ENCODE measurements at places on chromosomes 6 and 20. TPM values are rescaled to one million over a fixed set of nuclear protein-coding genes. Genes with fewer than 3 reads are reported as not detected.

- DNase-seq, result no peak
- no peaks in the 10 kb centered on the region for H3K4me1 ChIP-seq
- H3K36me3 ChIP-seq, result no peaks in the 10 kb centered on the region
- H3K4me3 ChIP-seq, result no peak overlapping the region
- no peak overlapping the region for H3K27ac ChIP-seq
- H3K27me3 ChIP-seq, result no peaks in the 10 kb centered on the region
These were observed 398.0 kb downstream of the RNGTT start for GRCh38 chr6:88565409-88565811.

PKIB gene
- total RNA-seq, result 0.62 TPM

TMEM170B gene
- 0.27 TPM for total RNA-seq

RPS6KA2 gene
- 5.2 TPM for total RNA-seq

RAB32 gene
- 1.4 TPM for total RNA-seq

- no peak overlapping the region for H3K4me3 ChIP-seq
- no peaks in the 10 kb centered on the region for H3K27me3 ChIP-seq
- no peaks in the 10 kb centered on the region for H3K36me3 ChIP-seq
- no peaks in the 10 kb centered on the region for H3K4me1 ChIP-seq
- no peak overlapping the region for H3K27ac ChIP-seq
These were observed 128.8 kb upstream of the GGTLC1 start for GRCh38 chr20:24117383-24117782.

GRCh38 chr6:108806665-108807064, 41.6 kb upstream of the ARMC2 start:
- no peak overlapping the region for H3K27ac ChIP-seq
- H3K27me3 ChIP-seq, result no peaks in the 10 kb centered on the region
- no peak for DNase-seq
- H3K4me3 ChIP-seq, result no peak overlapping the region

- no peaks in the 10 kb centered on the region for H3K36me3 ChIP-seq
- DNase-seq, result no peak
- no peaks in the 10 kb centered on the region for H3K27me3 ChIP-seq
These were observed 3.3 kb downstream of the RNF144B start for GRCh38 chr6:18390476-18390875.

- H3K36me3 ChIP-seq, result no peaks in the 10 kb centered on the region
These were observed 225.5 kb downstream of the BCKDHB start for GRCh38 chr6:80331974-80332373.

- no peaks in the 10 kb centered on the region for H3K27me3 ChIP-seq
- no peak for DNase-seq
- H3K27ac ChIP-seq, result no peak overlapping the region
- H3K4me3 ChIP-seq, result no peak overlapping the region
These were observed 10.9 kb downstream of the EMILIN3 start for GRCh38 chr20:41355598-41356203.

GRCh38 chr20:37880726-37881591, 22.0 kb upstream of the VSTM2L start:
- DNase-seq, result no peak
- no peak overlapping the region for H3K27ac ChIP-seq
- no peaks in the 10 kb centered on the region for H3K27me3 ChIP-seq
- no peak overlapping the region for H3K4me3 ChIP-seq
- no peaks in the 10 kb centered on the region for H3K4me1 ChIP-seq

SYNDIG1 gene
- total RNA-seq, result not detected

ADGRG6 gene
- total RNA-seq, result 0.74 TPM

- peak; percentile 43 for DNase-seq
- H3K27ac ChIP-seq, result no peak overlapping the region
- H3K4me1 ChIP-seq, result peaks cover 33% of the 10 kb centered on the region
- peaks cover 6% of the 10 kb centered on the region for H3K27me3 ChIP-seq
- H3K4me3 ChIP-seq, result peak overlapping the region; percentile 31
These were observed 1.4 kb downstream of the MDGA1 start for GRCh38 chr6:37696220-37696840.

DNA sequence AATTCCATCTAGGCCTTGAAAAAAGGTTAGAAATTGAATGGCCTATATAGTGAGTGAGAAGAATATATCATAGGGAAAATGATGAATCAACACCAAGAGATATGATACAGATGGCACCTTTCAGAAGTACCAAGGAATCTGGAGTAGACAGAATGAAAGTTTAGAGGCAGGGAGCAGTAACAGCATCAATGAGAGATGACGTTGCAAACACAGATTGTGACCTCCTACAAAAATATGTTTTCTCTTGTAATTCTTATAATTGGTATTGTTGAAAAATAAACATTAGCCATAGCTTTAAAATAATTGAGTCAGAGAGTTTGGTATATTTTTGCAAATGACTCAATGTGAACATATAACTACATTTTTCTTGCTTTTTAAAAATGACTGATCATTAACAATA, 1223.1 kb upstream of the GJE1 start:
- H3K27ac ChIP-seq, result no peak overlapping the region
- H3K36me3 ChIP-seq, result no peaks in the 10 kb centered on the region
- H3K27me3 ChIP-seq, result no peaks in the 10 kb centered on the region
- no peaks in the 10 kb centered on the region for H3K4me1 ChIP-seq

DNA sequence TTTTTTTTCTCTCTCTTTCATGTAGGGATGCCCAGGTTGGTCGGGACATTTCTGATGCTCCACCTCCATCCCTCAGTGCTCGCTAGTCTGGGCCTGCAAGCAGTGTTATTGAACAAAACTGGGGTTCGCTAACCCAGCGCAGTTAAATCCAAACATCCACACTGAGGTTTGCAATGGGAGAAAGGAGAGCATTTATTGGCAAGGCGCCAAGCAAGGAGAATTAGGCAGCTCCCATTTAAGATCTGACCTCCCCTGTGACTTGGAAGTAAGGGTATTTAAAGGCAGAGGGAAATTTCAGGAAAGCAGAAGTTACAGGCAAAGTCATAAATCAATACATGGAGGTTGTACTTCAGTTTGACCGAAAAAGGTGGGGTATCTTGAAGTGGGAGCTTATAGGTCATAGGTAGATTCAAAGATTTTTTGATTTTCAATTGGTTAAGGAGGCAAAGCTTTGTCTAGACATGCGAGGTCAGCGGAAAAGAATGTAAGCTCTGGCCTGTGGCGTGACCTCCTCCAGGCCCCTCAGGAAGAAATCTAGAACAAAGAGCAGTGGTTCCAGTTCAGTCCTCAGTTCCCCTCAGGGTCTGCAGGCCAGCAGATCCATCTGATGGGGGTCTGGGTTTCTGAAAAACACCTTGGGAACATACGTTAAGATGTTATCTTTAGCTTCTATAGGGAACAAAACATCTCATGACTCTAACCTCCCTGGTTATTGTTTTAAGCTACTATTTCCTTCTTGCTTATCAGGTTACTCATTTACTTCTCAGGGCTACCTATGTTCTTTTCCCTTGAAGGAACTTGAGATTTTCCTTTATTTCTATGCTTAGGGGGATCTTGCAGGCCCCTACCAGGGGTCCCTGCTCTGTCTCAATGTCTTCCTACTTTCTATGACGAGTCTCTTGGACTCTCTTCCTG, 66.0 kb upstream of the KIF16B start:
- no peaks in the 10 kb centered on the region for H3K27me3 ChIP-seq
- H3K4me1 ChIP-seq, result no peaks in the 10 kb centered on the region
- no peak overlapping the region for H3K27ac ChIP-seq
- no peak for DNase-seq

FAM83C gene
- total RNA-seq, result not detected

- peaks cover 12% of the 10 kb centered on the region for H3K27me3 ChIP-seq
- H3K4me1 ChIP-seq, result no peaks in the 10 kb centered on the region
- no peak overlapping the region for H3K27ac ChIP-seq
- H3K36me3 ChIP-seq, result no peaks in the 10 kb centered on the region
- DNase-seq, result no peak
These were observed 1.5 kb downstream of the PTPRT start for GRCh38 chr20:43188234-43188653.

DNA sequence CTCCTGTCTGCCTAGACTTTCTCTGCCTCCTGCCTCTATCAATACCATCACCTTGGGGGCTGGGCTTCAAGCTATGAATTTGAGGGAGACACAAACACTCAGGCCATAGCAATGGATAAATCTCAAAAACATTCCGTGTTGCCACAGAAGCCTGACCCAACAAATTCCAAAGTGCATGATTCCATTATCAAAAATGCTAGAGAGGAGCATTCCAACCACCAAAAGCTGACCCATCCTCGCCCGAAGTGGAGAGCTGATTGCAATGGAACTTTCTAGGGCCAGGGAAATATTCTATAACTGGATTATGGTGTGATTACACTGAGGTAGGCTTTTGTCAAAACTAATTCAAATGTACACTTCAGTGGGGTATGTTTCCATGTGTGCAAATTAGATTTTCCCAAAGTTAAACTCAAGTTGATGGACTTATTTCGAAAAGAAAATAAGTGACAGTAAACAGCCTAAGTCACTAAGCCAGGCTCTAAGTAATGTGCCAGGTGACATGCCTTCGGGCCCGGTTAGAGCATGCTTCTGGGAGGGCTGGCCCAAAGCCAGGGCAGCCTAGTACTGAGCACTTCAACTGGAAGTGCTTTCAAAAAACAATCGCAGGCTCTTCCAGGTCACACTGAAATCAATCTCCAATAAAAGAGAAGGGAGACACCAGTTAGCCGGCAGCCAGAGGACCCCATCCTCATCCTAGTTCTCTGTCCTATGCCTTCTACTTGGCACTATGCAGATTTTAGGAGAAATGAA, 142.3 kb downstream of the TBXT start:
- H3K27ac ChIP-seq, result no peak overlapping the region
- H3K4me1 ChIP-seq, result no peaks in the 10 kb centered on the region
- no peaks in the 10 kb centered on the region for H3K27me3 ChIP-seq
- DNase-seq, result no peak
- H3K36me3 ChIP-seq, result no peaks in the 10 kb centered on the region

DNA sequence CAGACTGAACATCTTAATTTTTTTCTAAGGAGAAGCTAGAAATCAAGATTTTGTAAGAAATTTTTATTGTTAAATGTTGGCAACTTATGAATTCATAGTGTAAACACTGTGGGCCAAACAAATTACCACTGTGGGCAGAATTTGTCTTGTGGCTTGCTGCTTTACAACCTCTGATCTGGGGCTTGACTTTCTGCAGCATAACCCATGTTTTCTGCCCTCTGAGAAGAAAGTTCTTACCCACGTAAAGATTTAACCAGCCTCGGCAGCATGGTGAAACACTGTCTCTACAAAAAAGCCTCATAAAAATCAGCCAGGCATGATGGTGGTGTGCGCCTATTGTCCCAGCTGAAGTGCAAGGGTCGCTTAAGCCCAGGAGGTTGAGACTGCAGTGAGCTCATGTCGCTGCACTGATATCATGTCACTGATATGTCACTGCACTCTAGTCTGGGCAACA, 12.9 kb downstream of the ITCH start:
- H3K4me3 ChIP-seq, result no peak overlapping the region
- no peak overlapping the region for H3K27ac ChIP-seq
- H3K36me3 ChIP-seq, result peaks cover 29% of the 10 kb centered on the region
- no peaks in the 10 kb centered on the region for H3K27me3 ChIP-seq
- DNase-seq, result no peak

PDYN gene
- not detected for total RNA-seq

LPIN3 gene
- total RNA-seq, result 0.35 TPM

- no peaks in the 10 kb centered on the region for H3K4me1 ChIP-seq
- H3K27ac ChIP-seq, result no peak overlapping the region
- no peaks in the 10 kb centered on the region for H3K27me3 ChIP-seq
- H3K4me3 ChIP-seq, result no peak overlapping the region
These were observed 117.6 kb downstream of the TFAP2B start for GRCh38 chr6:50936277-50936681.

CST11 gene
- total RNA-seq, result not detected

BEND6 gene
- not detected for total RNA-seq

DNA sequence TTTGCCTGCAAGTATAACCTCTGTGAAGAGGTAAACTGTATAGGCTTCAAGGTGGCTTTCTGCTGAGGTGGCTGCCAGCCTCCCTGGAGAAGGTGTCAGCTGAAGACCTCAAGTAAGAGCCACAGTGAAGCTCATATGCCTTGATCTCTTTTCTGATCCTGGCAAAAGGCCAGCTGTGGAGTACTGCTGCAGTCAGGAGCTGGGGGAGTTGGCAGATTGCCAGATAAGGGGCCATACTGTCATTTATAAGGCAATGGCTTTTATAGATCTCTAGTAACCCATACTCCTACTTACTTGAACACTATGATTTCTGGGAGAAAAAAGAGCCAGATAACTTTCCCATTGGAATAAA, 8.8 kb upstream of the CEP85L start:
- no peak overlapping the region for H3K4me3 ChIP-seq
- peaks cover 14% of the 10 kb centered on the region for H3K36me3 ChIP-seq
- no peaks in the 10 kb centered on the region for H3K27me3 ChIP-seq
- peak; percentile 42 for DNase-seq
- H3K27ac ChIP-seq, result peak overlapping the region; percentile 37

GRCh38 chr20:15836634-15837033, 736.6 kb downstream of the KIF16B start:
- H3K4me1 ChIP-seq, result no peaks in the 10 kb centered on the region

DNA sequence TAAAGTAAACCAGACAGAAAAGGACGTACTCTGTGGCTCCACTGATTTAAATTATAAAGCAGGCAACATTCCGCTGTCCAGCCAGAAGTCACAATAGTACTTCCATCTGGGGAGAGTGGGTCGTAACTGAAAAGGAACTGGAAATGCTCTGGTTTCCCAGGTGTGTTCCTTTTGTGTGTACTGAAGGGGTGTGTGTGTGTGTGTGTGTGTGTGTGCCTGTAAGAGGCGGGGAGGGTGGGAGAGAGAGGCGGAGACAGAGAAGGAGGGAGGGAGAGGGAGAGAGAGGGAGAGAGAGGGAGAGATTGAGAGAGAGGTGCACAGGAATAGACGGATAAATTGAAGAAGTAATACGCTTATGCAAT, 178.4 kb upstream of the ZNF184 start:
- H3K4me3 ChIP-seq, result no peak overlapping the region
- H3K27ac ChIP-seq, result no peak overlapping the region
- H3K4me1 ChIP-seq, result no peaks in the 10 kb centered on the region
- no peaks in the 10 kb centered on the region for H3K36me3 ChIP-seq
- H3K27me3 ChIP-seq, result peaks cover 18% of the 10 kb centered on the region

- peaks cover 4% of the 10 kb centered on the region for H3K4me1 ChIP-seq
- DNase-seq, result peak; percentile 46
- no peak overlapping the region for H3K27ac ChIP-seq
- no peaks in the 10 kb centered on the region for H3K27me3 ChIP-seq
These were observed 15.8 kb downstream of the MAN1A1 start for GRCh38 chr6:119333707-119334295.

Measured in CD4-positive, CD25-positive, alpha-beta regulatory T cell (primary cell).